ENCODE measurements at places on chromosomes 16 and 17. TPM values are rescaled to one million over a fixed set of nuclear protein-coding genes. Genes with fewer than 3 reads are reported as not detected.

DNA sequence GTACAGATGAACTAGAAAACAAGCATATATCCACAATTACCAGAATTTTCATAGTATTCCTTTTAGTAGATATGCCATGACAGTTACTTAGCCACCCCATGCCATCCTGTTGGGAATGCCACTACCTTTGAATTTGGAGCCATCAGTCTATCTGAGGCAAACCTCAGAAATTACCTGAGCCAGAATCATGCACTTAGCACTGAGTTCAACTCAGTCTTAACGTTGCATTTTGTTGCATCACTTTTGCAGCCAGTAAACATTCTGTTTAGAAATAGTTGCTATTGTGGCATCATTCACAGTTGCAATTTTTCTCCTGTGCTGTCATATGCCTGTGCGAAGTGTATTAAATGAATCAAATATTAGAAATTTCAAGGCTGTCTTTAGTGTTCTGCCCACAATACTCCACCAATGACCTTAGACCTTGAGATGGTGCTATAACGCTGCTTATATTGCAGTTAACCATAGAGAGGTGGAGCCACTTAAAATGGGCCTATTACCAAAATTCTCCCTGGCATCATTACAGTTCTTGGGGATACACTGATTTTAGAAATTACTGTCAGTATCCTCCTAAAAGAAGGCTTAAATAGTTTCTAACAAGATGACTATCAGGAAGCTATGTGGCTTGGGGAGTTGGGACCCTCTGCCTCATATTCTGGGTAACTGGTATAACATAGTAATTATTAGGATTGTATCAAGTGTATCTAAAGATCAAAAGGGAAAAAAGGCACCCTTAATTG, 11.1 kb downstream of the PTRH2 start:
- no peak for DNase-seq
- no peak overlapping the region for H3K4me3 ChIP-seq
- H3K27ac ChIP-seq = peak overlapping the region; percentile 48
- peaks cover 9% of the 10 kb centered on the region for H3K27me3 ChIP-seq
- peaks cover 72% of the 10 kb centered on the region for H3K36me3 ChIP-seq
- H3K4me1 ChIP-seq = peaks cover 36% of the 10 kb centered on the region

PLA2G15 gene
- total RNA-seq = 42.9 TPM

GRCh38 chr17:21513012-21513570, 136.9 kb downstream of the KCNJ12 start:
- peaks cover 27% of the 10 kb centered on the region for H3K27me3 ChIP-seq
- no peaks in the 10 kb centered on the region for H3K36me3 ChIP-seq
- peaks cover 6% of the 10 kb centered on the region for H3K4me1 ChIP-seq
- peak; percentile 34 for DNase-seq
- H3K4me3 ChIP-seq = no peak overlapping the region
- no peak overlapping the region for H3K27ac ChIP-seq

KRTAP17-1 gene
- not detected for total RNA-seq

TOX3 gene
- total RNA-seq = not detected
